ENCODE measurements at places on chromosomes 4 and X.

- DNase-seq = no peak
Measured at GRCh38 chr4:169765835-169766234, 8.1 kb upstream of the HPF1 start.

DNA sequence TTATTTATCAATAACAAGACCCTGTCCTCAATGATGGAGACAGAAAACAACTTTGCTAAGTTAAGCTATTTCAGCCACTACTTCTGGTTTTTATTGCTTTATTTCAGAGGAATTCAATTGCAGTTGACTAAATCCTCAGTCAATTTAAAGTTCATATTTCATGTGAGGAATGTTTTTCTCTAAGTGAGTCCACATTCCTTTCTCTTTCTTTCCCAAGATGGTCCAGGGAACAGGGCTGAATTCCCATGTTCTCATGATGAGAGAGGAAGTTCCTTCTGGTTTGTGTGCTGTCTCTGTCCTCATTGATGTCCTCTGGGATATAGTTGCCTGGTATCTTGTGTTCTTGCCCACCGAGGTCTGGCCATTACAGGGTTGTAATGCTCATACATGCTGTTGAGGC, 117.2 kb downstream of the SLIT2 start:
- no peak for DNase-seq

DNA sequence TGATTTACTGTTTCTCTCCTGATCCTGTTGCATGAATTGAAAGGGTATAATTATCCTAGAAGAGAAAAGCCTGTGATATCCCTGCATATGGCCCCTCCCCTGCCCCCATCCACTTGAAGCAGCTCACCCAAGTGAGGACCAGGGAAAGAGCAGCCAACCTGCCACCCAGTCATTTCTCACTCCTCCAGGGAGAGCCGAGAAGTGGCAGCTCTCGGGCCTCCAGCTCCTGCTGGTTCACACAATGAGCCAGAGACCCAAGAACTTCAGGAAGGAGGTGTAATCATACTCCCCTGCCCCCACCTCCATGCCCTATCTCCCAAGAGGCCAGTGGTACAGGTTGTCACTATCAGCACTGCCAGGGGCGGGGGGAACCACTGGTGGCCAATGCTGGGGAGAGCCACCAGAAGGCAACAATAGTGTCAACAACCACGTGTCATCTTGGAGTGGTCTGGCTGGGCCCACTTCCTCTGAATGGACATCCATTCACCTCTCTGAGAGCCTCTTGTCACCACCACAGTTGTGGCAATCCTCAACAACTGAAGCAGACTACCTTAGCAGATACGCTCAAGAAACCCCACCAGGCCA, 42.9 kb downstream of the APOO start:
- no peak for DNase-seq

DNA sequence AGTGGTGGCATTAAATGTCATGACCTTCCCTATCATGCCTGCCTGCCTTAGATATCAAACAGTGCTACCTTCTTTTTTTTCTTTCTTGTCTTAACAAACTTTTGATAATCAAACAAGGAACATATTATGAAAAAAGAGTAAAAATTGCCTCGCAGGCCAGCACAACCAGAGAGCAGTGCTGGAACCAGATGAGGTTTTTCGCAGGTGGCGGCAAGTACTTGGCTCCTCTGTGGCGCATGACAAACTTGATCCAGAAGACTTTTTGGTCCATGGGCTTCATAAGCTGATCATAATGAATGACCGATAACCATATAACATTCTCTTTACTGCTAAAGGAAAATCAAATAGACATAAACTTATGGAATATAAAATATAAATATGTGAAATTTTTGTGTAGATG, 61.8 kb downstream of the UGT2B10 start:
- no peak for DNase-seq

GRCh38 chr4:16196482-16197393, 29.5 kb downstream of the TAPT1 start:
- DNase-seq = no peak

GRCh38 chrX:151984902-151985301, 10.4 kb upstream of the GABRE start:
- no peak for DNase-seq

- DNase-seq = no peak
Measured at GRCh38 chr4:147581606-147582350, 35.4 kb upstream of the TMEM184C start.

DNA sequence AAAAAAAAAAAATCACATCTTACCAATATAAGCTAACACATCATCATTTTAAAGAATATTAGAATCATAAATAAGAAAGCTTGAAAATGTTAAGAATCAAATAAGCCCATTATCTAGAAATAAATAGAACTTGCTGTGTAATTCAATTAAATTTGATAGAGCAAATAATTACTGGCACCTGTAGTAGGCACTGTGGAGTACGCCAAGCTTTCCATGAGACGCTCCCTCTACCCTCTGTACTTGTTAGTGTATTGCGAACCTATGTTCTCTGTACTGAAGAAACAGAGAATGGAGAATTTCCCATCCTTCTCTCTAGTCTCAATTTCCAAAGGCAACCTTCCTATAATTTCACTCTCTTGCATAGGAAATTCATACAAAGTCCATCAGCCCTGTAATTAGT, 61.7 kb upstream of the HAND2 start:
- DNase-seq = no peak

- no peak for DNase-seq
Measured at GRCh38 chrX:79466636-79467035, 99.5 kb upstream of the ITM2A start.

- no peak for DNase-seq
Measured at GRCh38 chrX:43817444-43817843, 64.8 kb downstream of the MAOB start.

DNA sequence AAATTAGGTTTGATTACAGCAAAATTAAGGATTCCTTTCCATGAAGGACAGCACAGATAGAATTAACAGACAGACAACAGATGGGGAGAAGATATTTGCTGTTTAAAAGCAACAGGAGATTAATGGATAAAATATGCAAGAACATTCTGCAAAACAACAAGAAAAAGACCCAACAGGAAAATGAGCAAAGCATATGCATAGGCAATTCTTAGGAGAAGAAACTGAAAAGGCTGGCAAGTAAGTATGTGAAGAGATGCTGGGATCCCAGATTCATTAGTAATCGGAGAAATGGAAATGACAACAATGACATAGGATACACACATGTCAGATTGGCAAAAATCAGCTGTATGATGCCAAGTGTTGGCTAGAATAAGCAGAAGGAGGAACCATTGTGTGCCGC, 27.5 kb upstream of the HMGB3 start:
- no peak for DNase-seq

DNA sequence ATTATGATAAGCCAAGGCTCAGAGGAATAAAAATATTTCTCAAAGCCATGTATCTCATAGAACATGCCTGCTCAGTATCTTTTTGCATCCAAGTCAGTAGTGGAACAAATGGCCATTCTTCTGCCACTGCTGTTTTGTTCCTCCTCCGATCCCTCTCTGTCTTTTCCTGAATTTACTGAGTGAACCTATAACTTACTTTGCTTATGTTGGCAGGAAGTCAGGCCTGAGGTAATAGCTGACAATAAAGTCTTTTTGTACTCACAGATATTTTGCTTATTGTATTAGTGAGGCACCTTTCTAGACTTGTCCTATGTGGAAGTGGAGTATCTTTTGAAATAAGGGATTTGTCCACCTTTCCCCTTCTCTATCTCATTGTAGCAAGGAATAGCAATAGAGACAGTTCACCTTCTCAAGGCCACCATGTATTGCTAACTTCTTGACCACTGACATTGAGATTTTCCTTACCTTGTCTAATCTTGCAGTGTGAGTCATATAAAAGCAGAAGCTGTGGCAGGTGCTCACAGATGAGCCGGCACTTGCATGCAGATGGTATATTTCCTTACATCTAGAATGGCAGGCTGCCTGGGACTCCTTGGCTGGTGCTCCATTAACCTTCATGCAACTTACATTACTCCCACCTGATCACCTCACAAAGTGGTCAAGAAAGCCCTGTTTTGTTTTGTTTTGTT, 68.2 kb downstream of the AGTR2 start:
- no peak for DNase-seq

- no peak for DNase-seq
Measured at GRCh38 chr4:152972821-152973628, 36.9 kb downstream of the FHDC1 start.

- peak; percentile 1 for DNase-seq
Measured at GRCh38 chrX:8879750-8880149, 78.6 kb upstream of the FAM9A start.

DNA sequence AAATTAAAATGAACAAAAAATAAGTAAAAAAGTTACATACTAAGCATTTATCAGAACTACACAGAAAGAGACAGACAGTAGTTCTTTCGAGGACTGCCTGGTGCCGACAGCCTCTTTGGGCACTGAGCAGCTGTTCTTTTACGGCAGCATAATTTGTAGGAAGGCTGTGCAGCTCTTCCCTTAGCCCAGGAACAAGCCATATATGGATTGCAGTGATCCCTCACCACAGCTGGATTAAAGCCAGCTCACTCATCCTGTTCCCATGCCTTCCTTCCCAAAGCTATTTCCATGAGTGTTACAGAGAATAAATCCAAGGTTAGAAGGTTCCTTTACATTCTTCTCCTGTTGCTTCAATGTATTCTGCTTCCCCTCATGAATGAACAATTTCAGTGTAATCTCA, 71.7 kb downstream of the DDX60L start:
- no peak for DNase-seq

DNA sequence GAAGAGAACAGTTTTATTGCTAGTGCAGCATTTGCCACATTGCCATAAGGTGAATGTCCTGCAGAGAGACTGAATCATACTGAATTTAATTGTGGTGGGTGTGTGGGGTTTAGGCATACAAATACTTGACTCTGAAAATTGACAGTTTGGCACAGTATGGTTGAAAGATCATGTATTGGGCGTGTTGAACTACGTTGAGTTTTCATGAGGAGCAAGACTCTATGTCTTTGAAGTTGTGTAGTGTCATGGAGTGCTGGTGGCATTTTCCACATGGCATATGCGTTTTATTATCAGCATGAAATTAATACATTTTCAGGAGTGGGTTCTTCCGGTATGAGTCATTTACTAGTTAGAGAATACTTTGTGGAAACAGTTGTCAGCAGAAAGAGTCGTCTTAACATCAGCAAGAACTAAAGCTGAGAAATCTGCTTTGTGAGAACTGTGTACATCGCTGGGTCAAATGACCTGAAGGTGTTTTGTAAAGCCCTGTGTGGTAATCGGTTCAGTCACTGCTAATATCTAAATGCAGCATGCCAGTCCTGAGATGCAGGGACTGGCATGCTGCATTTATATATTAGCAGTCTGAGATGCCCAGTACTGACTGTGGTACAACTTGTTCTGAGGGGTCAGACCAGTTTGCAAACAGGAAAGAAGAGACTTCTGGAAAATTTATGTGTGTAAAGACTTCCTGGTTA, 50.3 kb downstream of the ARHGAP10 start:
- DNase-seq = no peak

GRCh38 chrX:39361736-39362135, 560.5 kb downstream of the MID1IP1 start:
- DNase-seq = no peak
